Activated CD4-positive, CD25-positive, alpha-beta regulatory T cell treated with anti-CD3 and anti-CD28 coated beads, Interleukin-2, amount 50 U/mL, for 72 hours (primary cell): ENCODE measurements at places on chromosomes 16 and 17.
A peak's percentile ranks its signal among the peaks of the same experiment; 100 is the strongest.

- DNase-seq = peak; percentile 31
Observed at GRCh38 chr17:47695429-47696376, 1.7 kb downstream of the TBKBP1 start.

DNA sequence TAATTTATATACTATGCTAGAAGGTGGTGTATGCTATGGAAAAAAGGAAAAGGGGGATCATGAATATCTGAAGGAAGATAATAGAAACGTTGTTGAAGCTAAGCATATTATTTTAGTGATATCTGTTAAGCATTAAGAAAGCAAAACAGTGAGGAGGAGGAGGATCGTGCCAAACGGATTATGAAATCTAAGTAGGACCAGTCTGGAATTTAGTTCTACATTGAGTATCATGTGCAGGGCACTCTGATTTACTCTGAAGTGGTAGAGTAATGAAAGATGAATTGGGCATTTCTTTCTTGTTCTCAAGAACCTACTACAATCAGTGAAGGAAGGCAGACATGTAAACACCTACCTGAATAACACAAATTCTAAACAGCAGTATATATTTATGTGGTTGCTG, 195.3 kb downstream of the CYB561 start:
- no peak for DNase-seq

DNA sequence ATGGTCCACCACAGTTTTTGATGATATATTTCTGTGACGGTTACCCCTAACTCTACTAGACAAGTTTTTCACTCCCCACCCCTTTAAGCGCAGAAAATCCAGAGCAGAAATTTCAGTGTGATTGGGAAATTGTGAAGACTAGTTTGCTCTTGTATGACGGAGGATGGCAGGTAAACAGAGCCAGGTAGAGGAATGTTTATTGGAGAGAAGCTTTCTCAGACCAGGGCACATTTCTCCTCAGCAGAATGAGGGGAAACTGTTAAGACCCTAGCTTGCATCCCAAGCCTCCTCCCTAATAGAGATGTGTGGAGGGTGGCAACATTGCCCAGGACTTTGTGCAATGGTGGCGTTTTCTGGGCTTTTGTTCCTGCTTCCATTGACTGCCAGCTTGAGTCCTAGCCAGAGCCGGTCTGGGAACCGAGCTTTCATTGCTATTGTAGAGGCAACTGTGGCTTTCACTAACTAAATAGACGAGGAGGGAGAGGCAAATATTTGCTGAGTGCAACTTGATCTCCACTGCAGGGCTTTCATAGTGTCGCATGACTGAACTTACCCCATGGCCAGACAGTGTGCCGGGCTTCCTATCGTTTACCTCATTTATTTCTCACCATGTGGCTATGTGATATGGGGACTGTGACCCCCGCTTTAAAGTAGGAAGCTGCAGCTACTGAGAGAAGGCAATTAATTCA, 159.6 kb upstream of the MPHOSPH6 start:
- no peak for DNase-seq

DNA sequence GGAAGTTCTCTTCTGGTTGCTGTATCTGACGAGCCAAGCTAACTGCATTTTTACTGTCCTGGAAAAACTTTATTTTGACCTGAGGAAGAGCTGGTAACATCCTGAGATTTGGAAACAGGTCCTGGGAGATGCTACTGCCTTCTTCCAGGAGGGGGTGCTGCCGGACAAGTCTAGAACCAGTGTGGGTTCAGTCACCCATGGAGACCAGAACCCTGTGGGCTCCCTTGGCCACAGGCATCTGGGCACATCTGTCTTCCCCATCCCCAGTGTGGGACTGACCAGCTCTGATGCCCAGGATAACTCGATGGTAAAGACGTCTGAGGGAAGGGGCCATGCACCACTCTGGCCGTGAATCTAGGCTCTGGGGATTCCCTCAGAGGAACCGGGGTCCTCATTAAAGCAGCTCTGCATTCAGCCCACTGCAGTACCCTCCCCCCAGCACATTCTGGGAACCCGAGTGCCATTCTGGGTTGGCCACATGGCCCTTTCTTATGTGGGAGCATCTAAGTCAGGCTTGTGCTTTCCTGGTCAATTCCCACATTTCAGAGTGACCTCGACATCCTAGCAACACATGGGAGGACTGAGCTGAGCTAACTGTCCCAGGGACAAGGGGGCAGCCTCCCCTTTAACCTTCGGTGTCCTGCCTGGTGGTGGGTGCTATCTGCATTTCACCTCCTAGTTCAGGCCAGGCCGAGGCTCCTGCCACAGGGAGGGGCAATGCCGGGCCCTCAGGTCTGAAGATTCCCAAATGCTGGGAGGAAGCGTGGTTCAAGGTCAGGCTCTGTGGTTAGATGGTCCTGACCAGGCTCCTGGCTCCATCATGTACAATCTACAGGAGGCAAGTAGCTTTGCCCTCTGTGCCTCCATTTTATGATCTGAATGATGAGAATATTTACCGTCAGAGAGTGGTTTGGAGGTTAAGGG, 6.4 kb downstream of the C16orf86 start:
- DNase-seq = no peak
